H1 (cell line): ENCODE measurements at places on chromosomes 2 and 18. TPM values are rescaled to one million over a fixed set of nuclear protein-coding genes. Genes with fewer than 3 reads are reported as not detected.

Gene WNT10A
- total RNA-seq: not detected in 2 replicates

Gene CPO
- 1.3 and 1.9 TPM in 2 replicates for total RNA-seq

Gene MAB21L4
- not detected in 2 replicates for total RNA-seq

Gene FER1L5
- total RNA-seq: 0.69 and 0.88 TPM in 2 replicates

Gene SERPINB12
- total RNA-seq: not detected in 2 replicates

Gene FAM237A
- total RNA-seq: not detected in 2 replicates

- DNase-seq: no peak
Observed at GRCh38 chr18:35072616-35073015, 31.4 kb downstream of the MAPRE2 start.

DNA sequence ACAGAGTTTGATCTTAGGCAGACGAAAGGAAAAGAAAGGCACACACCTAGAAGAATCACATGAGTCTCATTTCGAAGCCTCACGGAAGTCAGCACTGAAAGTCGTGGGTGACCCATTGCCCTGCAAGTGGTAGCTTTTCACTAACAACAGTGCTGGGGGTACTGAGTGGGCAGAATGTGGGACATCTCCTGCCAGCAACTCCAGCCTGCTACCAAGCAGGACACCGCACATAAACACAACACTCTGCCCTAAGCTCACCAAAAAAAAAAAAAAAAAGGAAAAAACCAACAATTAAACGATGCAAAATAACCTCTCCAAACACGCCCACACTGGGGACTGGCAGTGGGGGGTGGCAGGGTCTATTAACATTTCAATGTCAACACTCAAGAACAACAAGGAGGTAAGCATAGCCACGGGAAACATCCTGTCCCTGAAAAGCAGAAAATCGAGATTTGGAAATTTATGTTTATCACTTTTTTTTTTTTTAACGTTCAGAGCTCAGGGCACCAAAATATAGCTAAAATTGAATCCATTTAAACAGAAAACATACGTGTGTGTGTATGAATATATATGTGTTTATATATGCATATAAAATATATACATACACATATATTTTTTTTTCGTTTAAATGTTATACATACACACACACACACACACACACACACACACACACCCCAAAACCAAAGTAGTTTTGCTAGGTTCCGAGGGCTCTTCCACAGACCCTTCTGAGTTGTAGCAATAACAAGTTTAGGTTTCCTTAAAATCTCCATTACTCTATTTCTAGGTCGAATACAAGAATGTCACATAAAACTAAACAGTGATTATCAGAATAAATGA lies 2.2 kb downstream of the INO80D start:
- DNase-seq: peak; percentile 76

DNA sequence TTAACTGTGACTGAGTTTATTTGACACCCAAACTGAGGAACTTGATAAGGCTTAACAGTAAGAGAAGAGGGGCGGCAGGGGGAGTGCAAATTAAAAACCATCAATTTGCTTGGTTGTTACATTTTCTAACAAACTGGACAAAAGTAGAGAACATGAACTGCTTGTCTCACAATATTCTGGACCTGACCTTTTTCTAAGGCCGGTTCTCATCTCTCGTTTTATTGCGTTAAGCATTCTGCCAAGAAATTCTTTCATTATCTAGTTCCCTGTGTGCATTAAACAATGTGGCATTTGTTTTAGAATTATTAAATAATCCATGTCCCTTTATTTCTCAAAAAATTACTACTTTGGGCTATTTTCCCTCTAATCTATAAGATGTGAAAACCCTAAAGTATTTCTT lies 565.2 kb upstream of the PKDCC start:
- no peak for DNase-seq

- no peak for DNase-seq
Observed at GRCh38 chr2:230735884-230736283, 23.2 kb downstream of the CAB39 start.

- no peak for DNase-seq
Observed at GRCh38 chr2:233178994-233179847, 72.3 kb upstream of the ATG16L1 start.

DNA sequence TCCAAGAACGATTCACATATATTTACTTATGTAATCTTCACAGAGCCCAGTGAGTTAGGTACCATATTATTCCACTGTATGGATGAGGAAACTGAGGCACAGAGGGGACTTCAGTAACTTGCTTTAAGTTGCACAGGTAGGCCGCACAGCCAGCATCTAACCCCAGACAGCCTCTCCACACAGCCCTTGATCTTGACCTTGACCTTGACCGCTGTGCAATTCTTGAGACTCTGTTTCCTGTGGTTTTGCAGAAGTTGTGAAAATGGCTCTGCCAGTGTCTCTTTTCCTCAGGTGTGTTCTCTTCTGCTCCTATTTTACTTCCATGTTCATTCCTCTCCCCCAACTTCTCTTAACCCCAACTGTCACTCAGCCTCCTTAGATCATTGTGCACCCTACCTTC lies 206.5 kb downstream of the SOX11 start:
- no peak for DNase-seq

- DNase-seq: no peak
Observed at GRCh38 chr2:111662771-111663470, 221.1 kb downstream of the ANAPC1 start.

DNA sequence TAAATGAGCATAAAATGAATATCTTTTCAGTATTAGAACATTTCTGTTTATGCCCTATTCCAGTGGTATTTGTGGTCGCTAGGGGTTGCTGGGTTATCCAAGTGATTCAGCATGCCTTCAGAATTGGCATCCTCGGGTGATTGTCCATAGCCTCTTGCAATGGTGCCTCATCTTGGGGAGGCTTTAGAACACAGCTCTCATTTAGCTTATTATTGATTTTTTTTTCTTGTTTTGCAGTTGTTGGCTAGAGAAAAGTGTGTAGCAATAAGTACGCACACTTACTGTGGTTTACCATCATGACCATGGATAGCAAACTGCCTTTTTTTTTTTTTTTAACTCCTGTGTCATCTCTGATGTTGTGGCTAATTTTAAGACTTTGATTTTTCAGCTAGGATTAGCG lies 33.6 kb downstream of the PLEKHA3 start:
- no peak for DNase-seq

GRCh38 chr2:236246711-236247246 lies 17.4 kb downstream of the ASB18 start:
- DNase-seq: no peak

- no peak for DNase-seq
Observed at GRCh38 chr2:36469710-36470109, 114.1 kb downstream of the CRIM1 start.

DNA sequence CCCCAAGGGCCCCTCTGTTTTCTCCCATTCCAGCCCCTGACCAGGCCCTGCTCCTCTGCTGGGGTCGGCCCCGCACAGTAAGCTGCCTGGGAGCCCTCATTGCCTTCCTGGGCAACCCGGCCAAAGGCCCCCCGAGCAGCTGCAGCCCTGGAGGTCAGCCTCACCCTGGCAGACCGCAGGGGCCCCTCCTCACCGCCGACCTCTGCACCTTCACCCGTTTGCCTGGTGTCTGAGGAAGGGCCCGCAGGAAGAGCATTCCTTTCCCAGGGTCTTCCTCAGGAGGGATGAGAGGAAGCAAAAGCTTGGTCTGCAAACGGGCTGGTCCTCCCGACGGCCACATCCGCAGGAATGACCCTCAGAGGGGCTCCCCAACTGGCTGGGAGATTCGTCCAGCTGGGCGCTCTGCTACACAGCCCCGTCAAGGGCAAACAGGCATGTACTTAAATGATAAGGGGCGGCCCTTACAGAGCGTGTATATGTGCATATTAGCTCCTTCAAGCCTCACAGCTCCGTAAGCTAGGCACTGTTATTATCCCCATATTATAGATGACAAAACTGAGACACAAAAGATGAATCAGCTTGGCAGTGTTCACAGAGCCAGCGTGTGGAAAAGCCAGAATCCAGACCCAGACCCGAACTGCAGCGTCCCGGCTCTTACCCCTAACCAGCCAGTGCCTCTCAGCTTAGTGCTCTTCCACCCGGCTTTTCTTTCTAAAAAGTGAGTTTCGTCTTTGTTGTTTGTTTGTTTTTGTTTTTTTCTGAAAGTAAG lies 52.8 kb downstream of the SLC4A1AP start:
- peak; percentile 75 for DNase-seq

DNA sequence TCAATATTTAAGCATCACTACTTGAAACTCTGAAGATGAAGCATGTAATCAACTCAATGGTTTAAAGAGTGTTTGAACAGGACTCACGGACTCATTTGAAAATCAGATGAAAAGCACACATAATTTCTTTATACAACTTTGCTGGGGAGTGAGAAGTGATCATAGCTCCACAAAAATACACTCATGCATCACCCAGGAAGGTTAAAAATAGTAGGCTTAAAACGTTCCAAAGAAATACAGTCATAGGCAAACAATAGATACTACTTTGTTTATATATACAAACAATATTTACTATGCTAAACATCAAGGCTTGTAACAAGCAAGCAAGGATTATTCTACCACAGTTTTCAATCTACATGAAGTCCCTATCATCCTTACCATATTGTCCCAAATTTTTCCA lies 11.6 kb downstream of the HNRNPLL start:
- DNase-seq: no peak

- no peak for DNase-seq
Observed at GRCh38 chr2:19728125-19728524, 173.7 kb downstream of the TTC32 start.

GRCh38 chr2:96553176-96553956 lies 16.8 kb downstream of the ARID5A start:
- DNase-seq: no peak

GRCh38 chr2:219484343-219485200 lies 14.1 kb upstream of the GMPPA start:
- DNase-seq: no peak

- no peak for DNase-seq
Observed at GRCh38 chr18:71336576-71337210, 1047.8 kb downstream of the SOCS6 start.

- DNase-seq: no peak
Observed at GRCh38 chr2:108564510-108564909, 30.2 kb downstream of the LIMS1 start.

- no peak for DNase-seq
Observed at GRCh38 chr2:39381653-39382052, 55.4 kb downstream of the MAP4K3 start.

- DNase-seq: no peak
Observed at GRCh38 chr18:47317824-47318508, 66.5 kb upstream of the SKOR2 start.

GRCh38 chr18:80244956-80245730 lies 2.2 kb downstream of the PARD6G start:
- DNase-seq: no peak

GRCh38 chr2:12507295-12507694 lies 209.4 kb upstream of the TRIB2 start:
- no peak for DNase-seq

DNA sequence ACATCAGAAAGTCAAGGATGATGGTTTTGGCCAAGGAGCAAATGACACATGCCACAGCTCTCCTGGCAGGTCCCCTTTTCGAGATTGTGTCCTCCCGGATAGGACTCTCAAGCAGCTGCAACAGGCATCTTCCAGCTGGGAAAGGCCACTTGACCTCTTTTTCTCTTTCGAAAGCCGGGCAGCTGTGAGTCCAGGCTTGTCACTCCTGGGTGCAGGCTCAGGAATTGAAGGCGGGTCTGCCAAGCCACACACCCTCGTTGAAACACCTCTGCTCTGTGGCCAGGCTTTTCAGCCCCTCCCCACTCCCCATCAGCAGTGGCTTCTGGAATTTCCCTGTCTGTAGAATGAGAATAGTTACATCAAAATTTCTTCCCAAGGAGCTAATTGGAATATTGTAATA lies 98.0 kb downstream of the CCDC138 start:
- no peak for DNase-seq

DNA sequence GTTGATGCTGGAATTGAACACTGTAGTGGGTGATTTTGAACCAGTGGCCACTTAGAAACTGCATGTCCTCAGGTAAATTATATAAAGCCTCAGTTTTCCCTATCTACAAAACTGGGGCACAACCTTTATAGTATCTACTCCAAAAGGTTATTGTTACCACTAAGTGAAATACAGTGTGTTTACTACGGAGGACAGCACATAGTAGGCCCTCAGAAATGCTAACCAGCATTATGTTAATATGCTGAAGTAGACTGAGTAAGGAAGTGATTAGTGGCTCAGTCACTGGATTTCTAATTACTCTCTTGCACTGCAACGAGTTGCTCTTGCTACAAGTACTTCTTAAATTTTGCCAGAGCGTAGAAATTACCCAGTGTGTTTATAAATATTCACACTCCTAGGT lies 139.5 kb downstream of the HAUS1 start:
- DNase-seq: no peak
